ENCODE measurements at places on chromosomes 13 and 19.

DNA sequence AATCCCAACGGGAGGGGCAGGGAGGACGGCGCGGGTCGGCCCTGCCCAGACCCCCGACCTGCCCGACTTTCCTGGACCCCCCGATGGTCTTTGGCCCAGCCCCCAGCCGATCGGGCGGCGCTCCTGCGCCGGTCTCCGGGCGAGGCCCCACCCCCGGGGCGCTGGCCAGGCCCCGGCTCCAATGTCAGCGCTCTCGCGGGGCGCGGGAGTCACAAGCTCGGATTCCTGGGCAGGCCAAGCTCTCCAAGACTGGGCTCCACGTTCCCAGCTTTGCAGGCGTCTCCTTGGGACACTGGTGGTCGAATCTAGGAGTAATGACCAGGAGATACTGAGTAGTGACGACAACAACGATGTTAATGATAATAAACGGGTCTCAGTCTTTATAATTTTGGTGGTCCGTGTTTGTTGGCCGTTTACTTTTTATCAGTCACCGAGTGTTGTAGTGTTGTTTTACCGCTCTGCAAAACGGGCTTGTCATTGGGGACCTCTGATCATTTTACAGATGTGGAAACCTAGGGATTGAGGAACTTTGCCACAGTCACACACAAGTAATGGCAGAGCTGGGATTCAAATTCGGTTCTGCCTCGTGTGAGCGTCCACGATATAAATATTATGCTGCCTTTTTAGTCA, 545 bp downstream of the RAD23A start:
- DNase-seq: peak; percentile 77

GRCh38 chr13:19695829-19696228, 62.4 kb downstream of the MPHOSPH8 start:
- no peak for DNase-seq

- DNase-seq: no peak
Measured at GRCh38 chr13:108082481-108082880, 132.9 kb downstream of the LIG4 start.

GRCh38 chr13:43767341-43767931, 19.3 kb downstream of the ENOX1 start:
- DNase-seq: no peak

DNA sequence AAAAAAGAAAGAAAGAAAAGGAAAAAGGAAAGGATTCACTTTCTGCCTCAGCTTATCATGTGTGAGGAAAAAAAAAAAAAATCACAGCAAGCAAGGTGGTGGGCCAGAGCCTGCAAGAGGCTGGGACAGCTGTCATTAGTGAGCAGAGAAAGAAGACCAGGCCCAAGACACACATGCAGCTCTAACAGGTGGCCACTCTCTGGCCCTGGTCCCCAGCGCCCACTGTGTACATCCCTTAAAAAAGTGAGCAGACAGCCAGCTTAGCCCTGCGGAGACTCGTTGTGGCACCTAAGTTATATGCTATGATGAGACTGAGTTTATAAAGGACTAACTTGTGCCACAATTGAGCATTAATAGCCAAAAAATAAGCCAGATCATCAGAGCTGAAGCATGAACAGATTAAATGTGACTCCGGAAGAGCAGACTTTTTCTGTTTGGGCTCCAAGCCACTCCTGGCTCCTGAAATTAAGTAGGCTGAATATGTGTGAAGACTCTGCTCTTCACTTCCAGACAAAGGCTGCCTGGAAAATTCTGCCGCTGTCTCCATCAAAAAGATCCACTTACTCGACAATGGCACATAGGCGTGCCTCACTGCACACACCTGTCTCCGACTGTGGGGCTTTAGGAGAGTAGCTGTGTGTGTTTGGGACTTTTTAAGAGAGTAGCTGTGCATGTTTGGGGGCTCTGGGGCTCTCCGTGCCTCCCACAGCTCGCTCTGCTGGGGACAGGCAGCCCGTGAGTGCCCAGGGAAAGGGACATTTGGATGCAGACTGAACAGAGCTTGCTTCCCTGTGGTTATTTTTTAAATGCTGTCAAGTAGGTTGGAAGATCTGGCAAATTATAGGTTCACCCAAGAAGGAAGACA, 55.0 kb downstream of the LATS2 start:
- no peak for DNase-seq

- DNase-seq: no peak
Measured at GRCh38 chr19:4589579-4590410, 30.3 kb upstream of the SEMA6B start.

GRCh38 chr19:29364224-29364726, 151.3 kb upstream of the UQCRFS1 start:
- no peak for DNase-seq

GRCh38 chr19:45547965-45548609, 36.5 kb downstream of the OPA3 start:
- no peak for DNase-seq

DNA sequence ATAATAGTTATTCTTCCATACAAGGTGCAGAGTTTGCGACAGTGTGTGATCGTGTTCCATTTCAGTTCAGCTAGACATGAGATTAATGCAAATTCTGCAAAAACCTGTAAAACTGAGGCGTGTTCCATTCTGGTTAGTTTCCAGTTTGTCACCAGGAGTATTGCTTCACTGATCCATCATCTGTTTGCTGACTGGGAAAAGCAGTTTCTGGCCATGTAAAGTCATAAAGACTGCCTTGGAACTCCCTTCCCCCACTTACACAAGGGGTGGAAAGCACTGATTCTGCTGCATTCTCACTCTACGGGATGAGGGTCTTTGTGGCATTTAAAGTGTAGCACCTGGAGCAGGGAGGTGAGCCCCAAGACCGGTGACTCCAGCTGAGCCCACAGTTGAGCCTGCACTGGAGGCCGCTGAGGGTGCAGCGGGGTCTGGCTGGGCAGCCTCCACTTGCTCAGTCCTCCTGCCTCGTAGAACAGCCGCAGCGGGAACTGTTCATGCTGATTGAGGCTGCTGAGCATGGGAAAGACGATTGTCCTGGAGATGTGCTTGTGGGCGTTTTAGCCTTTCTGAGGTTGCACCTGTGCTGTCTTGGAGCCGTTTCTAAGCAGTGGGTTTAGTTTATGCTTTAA, 2.0 kb downstream of the ZNF57 start:
- DNase-seq: no peak

- no peak for DNase-seq
Measured at GRCh38 chr13:98945863-98946605, 31.8 kb downstream of the DOCK9 start.
